Hematopoietic multipotent progenitor cell treated with erythropoietin and hydrocortisone succinate and interleukin-3 and kit ligand, for 6 days (in vitro differentiated cells): ENCODE measurements at places on chromosomes 11 and 22.

DNA sequence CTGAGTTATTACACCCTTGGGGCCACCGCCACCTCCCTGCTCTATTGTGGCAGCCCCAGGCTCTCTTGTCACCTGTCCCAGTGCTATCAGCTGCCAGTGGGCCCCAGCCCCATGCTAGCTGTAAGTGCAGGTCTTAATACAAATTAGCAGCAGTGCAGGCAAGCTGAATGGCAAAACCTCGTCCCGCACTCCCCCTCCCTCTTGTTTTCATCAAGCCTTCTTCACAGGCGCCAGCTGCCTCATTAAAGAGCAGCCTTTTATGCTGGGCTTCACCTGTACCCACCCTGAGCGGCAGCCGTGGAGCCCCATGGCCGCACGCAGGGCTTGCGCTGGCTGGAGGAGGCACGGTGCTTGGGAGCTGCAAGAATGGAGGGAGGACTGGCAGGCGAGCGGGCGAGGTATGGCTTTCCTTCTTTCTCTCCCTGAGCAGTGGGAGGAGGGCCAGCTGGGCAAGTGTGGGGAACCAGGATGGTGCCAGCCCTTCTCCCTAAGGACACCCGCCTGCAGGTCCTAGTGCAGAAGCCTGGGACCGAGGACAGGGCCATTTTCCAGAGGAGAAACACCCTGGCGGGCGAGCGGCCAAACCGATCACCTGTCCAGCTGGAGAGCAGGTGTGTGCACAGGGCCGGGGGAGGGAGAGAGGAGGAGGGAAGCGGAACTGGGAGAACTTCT, 70.7 kb downstream of the FLI1 start:
- DNase-seq, result no peak

- no peak for DNase-seq
These were observed 6.9 kb downstream of the MAPK1 start for GRCh38 chr22:21860491-21861039.

DNA sequence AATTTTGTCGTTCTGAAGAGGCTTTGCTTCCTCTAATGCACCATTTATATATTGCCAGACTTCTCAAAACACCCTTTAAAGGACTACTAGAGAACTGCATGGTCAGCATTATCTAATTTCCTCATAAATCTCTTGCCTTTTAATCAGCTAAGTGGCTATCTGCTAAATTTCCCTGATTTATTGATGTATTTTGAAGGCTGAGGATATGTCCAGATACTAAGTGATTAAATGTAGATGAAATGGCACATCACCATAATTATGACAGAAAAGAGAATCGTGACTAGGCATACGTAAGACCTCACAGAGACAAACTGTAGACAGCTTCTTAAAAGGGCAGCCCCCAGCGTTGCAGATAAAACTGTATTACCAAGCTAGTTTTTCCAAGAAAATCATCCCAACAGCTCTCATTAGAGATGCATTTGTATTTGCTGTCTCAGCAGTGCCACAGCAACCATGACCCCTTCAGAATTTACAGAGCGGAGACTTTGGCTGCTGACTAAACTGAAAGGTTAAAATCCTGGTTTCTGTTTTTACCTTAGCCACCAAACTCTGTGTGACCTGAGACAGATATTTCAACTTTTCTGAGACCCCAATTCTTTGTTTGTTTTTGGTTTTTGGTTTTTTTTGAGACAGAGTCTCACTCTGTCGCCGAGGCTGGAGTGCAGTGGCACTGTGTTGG, 67.1 kb upstream of the SLN start:
- no peak for DNase-seq

GRCh38 chr22:35971456-35972119, 57.0 kb downstream of the RBFOX2 start:
- no peak for DNase-seq

- DNase-seq, result no peak
These were observed 121.7 kb upstream of the CHORDC1 start for GRCh38 chr11:90344546-90344945.

DNA sequence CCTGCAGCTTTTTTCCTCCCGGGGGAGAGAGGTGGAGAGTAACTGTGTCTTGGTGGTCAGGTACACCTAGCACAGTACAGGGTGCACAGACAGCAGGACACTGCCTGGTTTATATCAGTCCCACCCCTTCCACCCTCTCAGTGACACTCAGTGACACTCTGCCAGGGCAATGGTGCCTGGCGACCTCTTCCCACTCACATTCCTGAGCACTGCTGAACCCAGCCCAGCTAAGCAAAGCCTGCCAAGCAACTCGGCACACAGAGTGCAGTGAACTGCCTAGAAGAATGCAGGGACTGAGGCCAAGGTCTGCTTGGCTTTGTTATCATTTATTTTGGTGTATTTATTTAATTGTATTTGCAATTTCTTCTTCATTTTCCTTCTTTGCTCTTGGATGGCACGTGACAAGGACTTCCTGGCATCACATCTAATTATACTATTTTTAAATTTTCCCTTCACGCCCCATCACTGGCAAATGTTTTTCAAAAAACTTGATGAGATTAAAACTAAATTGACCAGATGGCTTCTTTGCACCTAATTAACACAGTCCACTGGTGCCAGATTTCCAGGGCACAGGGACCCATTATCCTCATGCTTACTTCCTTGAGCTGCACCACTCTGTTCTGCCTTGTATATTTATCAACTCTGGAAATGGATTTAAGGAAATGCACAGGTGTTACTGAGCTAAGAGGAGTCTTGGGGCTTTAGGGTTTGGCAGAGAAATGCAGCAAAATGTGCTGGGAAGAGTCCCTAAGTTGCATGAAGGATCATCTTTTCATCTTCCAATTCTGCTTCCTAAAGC, 205.6 kb downstream of the ADAMTS15 start:
- DNase-seq, result no peak

DNA sequence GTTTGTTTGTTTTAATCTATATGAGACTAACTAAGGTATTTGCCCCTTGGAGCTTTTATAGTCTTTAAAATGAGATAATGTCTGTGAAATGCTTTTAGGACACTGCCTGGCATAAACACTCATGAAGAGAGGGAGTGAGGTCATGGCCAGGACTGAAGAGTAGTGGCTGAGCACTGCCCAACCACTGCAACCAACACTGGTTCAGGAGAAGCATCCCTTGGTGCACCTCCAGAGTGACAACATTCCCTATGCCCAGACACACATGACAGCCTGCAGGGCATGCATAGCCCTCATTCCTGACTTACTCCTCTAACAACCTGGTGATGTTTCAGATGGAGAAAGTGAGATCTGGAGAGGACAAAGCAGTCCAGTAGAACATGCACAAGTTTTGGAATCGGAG, 36.1 kb downstream of the ME3 start:
- no peak for DNase-seq

DNA sequence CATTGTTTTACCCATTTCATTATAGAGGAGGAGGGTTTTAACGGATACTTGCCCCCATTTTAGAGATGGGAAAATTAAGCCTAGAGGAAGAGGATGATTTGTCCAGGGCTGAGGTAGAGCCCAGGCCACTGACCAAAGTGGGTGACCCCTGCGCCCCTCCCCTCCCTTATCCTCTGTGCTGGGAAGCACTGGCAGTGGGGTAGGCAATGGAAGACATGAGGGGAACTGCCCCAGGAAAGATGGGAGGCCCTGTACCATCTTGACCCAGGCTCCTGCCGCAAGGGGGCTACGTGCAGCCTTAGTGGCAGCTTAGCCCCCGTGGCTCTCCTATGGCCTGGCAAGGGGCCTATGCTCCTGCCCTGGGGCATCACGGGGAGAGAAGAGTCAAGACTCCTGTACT, 76.4 kb upstream of the MYOD1 start:
- no peak for DNase-seq

GRCh38 chr22:31045900-31046538, 35.1 kb upstream of the SMTN start:
- no peak for DNase-seq

- no peak for DNase-seq
These were observed 133.2 kb downstream of the FAT3 start for GRCh38 chr11:92357841-92358240.
